A673 (cell line): ENCODE measurements at places on chromosomes 7 and 10. TPM values are rescaled to one million over a fixed set of nuclear protein-coding genes. Genes with fewer than 3 reads are reported as not detected.

- no peak for DNase-seq
Measured at GRCh38 chr10:29959586-29959985, 99.8 kb downstream of the JCAD start.

GRCh38 chr7:100102950-100103840 lies 1.8 kb downstream of the AP4M1 start:
- DNase-seq, result no peak

GRCh38 chr10:114373631-114374030 lies 30.7 kb downstream of the AFAP1L2 start:
- no peak for DNase-seq

- no peak for DNase-seq
Measured at GRCh38 chr7:51240868-51241267, 75.7 kb downstream of the COBL start.

DNA sequence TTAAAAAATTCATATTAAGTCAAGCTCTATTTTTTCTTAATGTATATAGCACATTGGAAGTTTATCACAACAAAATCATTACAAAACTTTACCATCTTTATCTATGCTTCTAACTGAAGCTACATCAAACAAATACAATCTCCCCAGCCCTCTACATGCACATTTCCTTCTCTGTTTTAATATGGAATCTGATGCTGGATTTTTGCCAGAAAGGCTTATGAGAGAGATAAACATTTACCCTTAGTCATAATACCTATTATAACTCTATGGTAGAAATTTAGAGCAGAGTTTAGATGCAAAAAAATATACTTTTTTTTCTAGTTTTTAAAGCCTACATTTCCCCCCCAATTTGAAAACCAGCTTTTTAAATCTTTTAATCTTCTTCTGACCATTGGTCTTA lies 1198.6 kb downstream of the GATA3 start:
- peak; percentile 8 for DNase-seq

GRCh38 chr10:131655101-131655849 lies 245.5 kb upstream of the PPP2R2D start:
- no peak for DNase-seq

GRCh38 chr10:104456802-104457542 lies 103.3 kb downstream of the CFAP58 start:
- DNase-seq, result no peak

DNA sequence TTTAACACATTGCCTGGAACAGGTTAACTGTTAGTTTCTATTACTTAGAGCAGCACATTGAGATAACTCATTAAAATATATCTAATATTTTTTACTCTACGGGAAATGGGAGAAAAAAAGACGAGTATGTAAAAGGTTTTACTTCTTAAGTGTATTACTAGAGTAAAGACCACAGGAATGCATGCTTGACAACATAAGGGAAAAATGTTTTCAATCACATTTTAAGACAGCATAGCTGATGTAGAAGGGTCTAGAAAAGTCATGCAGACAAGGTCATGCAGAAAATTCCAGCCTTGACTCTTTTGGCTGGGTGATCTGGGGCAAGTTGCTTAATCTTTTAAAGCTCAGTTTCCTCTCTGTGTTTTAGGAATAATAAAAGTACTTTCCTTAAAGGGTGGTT lies 806.2 kb downstream of the CNTNAP2 start:
- no peak for DNase-seq

DNA sequence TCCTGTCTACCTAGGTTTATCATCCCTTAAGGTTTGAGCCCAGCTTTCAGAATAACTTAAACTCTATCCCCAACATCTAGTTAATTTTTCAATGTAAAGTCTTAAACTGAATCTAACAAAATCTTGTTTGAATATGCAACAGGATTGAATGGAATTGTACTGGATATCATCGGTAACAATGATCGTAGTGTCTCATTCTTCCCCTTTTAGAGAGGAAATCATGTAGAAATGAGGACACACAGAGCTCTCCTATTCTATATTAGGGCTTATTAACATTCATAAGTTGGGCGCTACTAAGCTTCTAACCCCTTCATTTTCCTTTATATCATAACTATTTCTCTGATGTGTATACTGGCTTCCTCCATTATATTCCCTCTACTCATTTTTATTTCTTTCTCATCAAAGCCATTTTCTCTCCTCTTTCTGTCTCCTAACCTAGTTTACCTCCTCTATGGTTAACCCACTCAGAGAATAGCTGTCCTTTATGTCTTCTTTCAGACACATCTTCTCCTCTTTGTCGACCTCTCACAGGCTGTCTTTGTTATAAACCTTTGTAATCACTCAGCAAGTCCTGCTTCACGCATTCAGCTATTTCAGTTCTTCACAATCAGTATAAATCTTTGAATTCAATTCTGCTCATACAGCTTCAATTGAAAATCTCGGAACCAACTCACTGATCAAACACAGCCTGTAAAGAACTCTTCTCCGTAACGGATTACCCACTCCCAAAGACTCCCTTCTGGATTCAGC lies 1019.0 kb upstream of the C7orf33 start:
- no peak for DNase-seq

- DNase-seq, result peak; percentile 78
Measured at GRCh38 chr10:24952707-24953645, 570 bp upstream of the PRTFDC1 start.

GRCh38 chr10:44752451-44753441 lies 158.4 kb upstream of the TMEM72 start:
- DNase-seq, result no peak

GRCh38 chr7:27560706-27561235 lies 101.9 kb downstream of the HIBADH start:
- DNase-seq, result no peak

DNA sequence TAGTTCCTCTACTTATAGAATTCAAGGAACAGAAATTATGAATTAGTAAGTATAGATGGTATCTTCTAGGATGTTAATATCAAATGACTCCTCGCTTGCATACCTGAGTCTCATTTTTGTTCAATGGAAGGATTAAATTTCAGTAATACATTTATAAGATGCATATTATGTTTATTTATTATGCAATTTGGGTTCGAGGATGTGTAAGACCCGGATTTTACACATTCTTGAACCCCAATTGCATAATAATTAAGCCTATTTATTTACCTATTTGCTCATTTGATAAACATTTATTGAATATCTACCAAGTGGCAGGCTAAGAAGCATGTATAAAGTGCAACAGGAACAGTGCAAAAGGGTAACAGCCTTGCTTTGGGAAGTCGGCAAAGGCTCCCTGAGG lies 52.6 kb downstream of the ICA1 start:
- DNase-seq, result no peak

DNA sequence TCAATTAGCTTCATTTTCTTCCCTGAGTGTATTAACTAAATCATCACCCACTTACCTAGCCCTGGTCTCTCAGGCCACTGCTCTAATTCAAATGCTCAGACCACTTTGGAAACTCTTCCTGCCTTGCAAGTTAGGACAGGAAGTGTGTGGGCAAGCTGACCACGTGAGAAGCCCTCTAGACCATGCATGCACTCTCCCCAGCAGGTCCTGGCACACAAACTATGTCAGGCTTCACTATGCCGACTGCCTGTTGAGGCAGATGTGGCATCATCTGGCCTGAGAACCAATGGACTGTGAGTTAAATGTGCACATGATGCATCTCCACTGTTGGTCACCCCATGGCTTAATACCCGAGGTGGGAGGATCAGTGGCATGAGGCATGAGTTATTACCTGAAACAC lies 439.6 kb downstream of the GRID1 start:
- no peak for DNase-seq

GRCh38 chr7:69763513-69763912 lies 165.2 kb downstream of the AUTS2 start:
- DNase-seq, result no peak

Gene OPN1SW
- not detected in 2 replicates for total RNA-seq

DNA sequence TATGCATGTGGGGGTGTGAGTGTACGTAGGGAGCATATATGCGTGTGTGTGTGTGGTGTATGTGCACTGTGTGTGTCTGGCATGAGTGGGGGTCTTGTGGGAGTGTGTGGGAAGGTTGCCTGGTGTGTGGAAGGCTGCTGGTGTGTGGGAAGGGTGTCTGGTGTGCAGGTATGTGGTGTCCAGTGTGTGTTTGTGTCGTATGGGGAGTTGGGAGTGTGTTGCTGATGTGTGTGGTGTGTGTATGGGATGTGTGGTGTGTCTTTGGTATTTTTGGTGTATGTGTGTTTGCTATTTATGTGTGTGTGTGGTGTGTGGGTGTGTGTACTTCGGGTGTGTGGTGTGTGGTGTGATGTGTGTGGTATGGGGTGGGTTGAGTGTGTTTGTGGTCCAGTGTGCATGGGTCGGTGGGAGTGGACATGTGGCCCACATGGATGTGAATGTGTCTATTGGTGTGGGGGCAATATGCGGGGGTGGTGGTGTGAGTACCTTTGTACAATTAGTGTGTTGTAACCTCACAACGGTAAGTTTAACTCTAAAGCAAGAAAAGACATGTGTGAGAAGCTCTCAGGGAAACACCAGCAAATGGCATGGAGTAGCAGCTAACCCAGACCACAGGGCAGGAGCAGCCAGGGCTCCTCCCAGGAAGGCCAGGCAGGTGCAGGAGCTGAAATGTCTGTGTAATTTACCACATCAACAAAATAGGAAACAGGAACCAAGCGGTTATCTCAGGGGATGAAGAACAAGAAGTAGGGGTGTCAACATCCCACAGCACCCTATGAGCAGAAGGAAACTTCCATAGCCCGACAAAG lies 11.9 kb downstream of the ANTXRL start:
- DNase-seq, result no peak

DNA sequence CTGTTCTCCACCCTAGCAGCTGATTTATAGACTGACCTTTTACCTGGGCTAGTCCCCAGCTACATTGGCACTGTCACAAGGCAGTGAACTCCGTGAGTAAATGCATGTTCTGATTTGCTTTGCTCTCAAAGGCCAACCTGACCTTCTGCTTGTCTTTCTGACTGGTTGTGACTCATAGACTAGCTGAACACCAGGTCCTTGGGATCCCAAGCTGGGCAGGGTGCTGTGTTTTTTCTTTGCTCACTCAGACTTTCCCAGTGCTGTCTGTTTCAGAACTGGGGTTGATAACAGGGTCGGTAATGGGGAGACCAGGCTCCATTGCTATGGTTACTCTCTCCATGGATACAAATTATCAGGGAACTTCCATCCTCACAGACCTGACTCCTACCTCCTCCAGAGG lies 35.0 kb downstream of the EVX1 start:
- DNase-seq, result no peak

DNA sequence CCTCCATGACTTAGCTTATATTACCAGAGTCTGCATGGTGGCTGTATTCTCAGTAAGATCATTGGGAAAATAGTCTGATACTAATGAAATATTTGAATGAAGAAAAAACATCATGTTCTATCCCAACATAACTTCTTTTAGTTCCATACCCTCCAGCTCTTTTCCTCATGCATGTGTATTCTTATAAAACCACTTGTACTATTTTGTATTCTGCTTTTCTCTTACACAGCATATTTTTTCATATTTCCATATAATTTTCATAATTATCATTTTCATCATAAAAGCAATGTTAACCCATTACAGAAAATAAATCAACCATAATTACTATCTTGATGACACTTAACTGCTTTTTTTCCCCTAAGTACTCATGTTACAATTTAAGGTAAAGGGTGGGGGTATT lies 371.2 kb upstream of the LRGUK start:
- DNase-seq, result no peak

DNA sequence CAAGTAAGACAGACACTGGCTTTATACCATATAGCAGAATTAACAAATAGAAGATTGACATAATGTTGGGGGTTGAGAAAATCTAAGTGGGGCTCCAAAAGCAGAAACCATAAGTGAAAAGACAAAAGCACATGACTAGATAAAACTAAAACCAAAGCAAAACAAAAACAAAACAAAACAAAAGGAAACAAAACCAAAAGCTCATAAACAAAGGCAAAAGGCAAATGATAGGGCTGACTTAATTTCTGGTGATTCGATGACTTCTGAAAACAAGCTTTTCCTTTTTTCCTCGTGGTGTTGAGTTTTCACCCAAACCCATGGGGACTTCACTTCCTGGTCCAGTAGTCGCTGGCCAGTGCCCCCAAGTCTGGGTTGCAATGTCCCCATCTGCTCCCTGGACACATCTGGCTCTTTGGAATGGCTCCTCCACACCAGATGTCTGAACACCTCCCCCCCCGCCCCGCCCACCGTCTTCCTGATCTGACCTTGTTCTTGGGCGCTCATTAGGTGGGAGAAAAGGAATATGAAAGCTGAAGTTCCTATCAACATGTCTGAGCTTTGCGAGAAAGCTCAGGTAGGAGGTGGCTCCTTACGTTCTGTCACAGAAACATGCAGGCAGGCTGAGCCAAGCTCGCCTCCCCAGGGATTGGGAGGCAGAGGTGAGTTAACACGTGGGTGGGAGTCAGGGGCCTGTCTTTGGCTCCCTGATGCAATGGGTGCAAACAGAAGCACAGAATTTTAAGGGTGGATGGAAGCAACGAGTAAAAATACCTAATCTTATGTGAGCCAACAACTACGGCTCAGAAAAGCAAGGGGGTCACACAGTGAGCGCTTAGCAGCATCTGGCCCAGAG lies 121.0 kb downstream of the NEURL1 start:
- DNase-seq, result no peak

GRCh38 chr7:41867639-41868280 lies 164.9 kb upstream of the INHBA start:
- peak; percentile 51 for DNase-seq

Gene TSPAN33
- 1.6 and 3.5 TPM in 2 replicates for total RNA-seq

GRCh38 chr10:60661637-60662036 lies 116.6 kb upstream of the CDK1 start:
- peak; percentile 84 for DNase-seq

Gene FAM25C
- total RNA-seq, result not detected in 2 replicates

GRCh38 chr10:120381931-120382330 lies 75.1 kb upstream of the PLPP4 start:
- no peak for DNase-seq

- no peak for DNase-seq
Measured at GRCh38 chr10:49107111-49107886, 8.0 kb downstream of the VSTM4 start.

DNA sequence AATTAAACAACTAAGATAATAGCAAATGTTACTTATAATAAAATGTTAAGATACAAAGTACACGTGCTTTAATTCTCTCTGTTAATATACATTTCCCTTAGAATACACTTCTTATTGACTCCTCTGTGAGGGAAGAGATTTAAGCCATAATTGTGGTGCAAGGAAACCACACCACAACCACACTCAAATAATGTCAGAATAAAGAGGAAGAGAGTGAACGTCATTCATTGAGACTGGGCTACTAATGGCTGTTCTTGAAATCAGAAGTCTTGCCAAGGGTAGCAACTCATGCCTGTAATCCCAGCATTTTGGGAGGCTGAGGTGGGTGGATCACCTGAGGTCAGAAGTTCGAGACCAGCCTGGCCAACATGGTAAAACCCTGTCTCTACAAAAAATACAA lies 10.0 kb downstream of the FAM171A1 start:
- DNase-seq, result no peak

DNA sequence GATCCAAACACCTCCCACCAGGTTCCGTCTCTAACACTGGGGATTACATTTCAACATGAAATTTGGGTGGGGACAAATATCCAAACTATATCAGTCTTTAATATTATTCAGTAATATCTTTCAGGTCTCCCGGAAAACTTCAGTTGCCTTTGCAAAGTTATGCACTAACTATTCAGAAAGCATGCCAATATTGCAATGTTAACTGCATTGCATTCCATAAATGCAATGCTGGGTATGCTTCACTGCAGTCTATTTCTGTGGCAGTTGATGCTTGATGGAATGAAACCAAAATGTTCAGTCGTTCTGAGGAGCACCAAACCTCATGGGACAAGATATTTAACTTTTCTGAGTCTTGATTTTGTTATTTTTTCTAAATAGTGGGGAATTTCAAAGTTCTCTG lies 147.5 kb downstream of the SLC16A9 start:
- DNase-seq, result no peak

GRCh38 chr10:25261558-25261957 lies 86.8 kb downstream of the GPR158 start:
- no peak for DNase-seq

- no peak for DNase-seq
Measured at GRCh38 chr10:80520661-80521470, 16.8 kb upstream of the SH2D4B start.

Gene PIP
- not detected in 2 replicates for total RNA-seq
